ENCODE measurements at places on chromosomes 16 and 17.

- DNase-seq = no peak
Observed at GRCh38 chr16:22692916-22693637, 120.9 kb upstream of the HS3ST2 start.

DNA sequence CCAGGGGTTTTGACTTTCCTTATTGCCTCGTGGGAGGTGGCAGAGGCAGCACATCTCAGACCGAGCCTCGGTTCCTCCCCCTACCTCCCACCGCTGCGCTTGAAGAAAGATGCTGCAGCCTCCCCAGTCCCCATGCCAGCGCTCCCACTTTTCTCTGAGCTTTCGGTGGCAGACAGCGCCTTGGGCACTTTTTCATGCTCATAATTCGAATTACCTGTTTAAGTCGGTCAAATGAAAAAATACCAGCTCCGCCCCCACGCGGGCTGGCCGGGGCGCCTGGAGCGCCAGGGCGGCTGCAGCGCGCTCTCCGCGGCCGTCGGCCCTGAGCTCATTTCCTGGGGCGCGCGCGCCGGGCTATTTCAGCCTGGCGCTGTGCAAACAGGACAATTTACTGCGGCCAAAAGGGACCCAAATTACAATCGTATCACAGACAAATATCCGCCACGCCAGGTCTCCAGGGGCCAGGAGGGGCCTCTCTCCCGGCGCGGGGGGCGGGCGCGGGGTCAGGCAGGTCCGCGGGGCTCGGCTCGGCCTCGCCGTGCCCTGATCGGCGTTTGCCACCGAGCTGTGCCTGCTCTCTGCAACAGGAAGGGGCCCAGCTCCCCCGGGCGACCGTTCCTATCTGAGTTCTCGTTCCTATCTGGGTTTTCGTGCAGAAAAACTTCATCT, 45.0 kb downstream of the SOST start:
- DNase-seq = peak; percentile 21

- DNase-seq = no peak
Observed at GRCh38 chr16:59759296-59759695, 1025.2 kb upstream of the GOT2 start.

DNA sequence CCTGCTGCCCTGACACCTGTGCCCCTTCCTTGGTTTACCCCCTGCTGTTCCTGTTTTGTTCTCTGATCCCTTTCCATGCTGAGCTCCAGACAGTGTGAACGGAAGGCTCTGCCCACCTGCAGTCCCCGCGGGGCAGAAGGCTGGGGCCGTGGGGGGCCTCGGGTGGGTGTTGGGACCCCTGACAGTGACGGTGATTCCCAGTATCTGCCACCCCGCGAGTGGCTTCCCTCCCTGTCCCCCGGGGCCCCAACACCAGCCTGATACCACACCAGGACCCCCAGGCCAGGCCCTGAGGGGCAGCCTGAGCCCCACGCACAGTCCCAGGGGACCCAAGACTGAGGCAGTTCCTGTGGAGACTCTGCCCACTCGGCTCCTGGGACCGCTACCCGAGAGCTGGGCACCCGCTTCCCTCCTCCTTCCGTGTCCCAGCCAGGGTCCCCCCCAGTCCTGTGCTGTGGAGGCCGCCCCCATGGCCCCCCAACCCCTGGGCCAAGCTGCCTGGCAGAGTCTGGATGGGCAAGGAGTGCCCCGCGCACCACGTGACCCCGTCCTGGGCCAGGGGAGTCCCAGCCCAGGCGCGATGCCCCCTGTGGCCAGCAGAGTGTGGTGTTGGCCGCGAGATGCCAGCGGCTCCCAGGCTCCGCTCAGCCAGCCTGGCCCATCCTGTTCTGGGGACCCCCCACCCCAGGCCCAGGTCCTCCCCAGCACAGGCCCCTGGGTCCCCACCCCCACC, 10.0 kb upstream of the C1QTNF8 start:
- DNase-seq = peak; percentile 43

DNA sequence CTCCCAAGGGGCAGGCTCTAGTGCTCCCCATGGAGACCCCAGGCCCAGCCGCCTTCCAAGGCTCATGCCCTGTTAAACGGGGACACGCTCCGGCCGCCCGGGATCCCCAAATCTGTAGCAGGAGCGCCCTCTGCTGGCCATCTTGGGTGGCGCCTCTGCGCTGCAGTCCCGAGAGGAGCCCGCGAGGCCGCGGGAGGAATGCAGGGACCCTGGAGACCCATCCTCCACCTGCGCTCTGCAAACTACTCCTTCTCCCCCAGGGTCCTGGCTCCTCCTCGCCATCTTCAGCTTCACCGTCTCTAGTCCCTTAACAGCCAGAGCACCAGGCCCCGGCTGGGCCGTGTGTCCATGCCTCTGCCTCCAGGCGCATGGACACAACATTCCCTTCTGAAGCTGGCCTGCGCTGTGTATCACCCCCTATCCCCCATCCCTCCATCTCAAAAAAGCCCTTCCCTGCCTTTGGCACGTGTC, 23.6 kb upstream of the KRT17 start:
- peak; percentile 75 for DNase-seq

DNA sequence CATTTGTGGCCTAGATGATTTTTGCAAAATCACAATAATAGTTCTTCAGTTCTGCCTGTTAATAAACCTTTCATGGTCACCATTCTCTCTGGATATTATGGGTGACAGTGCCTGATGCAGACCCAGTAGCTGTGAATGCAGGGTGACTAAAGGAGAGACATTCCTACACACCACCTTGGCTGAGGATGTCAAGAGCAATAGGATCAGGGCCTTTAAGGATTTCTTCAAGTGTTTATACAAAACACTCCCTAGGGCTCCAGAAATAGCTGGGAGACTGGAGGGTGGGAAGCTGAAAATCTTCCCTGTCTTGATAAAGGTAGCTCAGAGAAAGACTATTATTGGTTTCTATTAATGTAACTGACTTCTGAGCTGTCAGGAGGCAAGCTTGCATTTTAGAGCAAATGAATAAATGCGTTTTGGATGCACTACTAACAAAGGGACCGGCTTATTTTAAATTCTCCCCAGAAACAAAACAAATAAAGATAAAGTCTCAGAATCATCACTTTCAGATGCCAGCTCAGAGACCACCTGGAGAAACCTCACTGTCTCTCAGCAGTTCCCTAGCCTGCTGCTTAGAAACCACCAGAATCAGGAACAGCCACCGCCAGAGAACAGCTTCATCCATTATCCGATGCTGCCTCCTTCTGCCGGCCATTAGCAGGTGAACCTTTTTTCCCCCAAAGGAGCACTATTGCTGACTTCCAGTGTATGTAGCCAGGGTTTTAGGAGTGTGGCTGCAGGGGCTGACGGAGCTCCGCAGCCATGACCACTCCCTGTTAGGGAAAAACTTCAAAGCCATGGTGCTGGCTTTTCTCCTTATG, 171.4 kb upstream of the DYNLRB2 start:
- peak; percentile 26 for DNase-seq

GRCh38 chr16:71889147-71889546, 5.2 kb upstream of the ZNF821 start:
- DNase-seq = no peak

DNA sequence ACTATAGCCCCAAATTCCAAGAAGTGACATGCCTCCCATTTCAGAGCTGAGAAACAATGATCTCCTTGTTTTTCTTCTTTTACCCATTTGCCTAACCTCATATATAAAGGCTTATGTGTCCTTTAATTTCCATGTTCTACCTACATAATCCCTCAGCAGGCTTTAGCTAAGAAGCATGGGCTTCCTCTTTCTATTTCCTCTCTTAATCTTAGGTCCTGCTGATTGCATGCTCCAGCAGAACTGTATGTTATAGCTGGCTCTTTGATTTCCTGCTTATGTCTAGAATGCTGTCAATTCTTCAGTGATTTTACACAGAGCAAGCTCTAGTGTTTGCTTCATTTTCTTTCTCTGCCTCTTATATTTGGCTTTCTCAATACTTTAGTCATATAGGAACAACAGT, 151.7 kb upstream of the COX10 start:
- no peak for DNase-seq

DNA sequence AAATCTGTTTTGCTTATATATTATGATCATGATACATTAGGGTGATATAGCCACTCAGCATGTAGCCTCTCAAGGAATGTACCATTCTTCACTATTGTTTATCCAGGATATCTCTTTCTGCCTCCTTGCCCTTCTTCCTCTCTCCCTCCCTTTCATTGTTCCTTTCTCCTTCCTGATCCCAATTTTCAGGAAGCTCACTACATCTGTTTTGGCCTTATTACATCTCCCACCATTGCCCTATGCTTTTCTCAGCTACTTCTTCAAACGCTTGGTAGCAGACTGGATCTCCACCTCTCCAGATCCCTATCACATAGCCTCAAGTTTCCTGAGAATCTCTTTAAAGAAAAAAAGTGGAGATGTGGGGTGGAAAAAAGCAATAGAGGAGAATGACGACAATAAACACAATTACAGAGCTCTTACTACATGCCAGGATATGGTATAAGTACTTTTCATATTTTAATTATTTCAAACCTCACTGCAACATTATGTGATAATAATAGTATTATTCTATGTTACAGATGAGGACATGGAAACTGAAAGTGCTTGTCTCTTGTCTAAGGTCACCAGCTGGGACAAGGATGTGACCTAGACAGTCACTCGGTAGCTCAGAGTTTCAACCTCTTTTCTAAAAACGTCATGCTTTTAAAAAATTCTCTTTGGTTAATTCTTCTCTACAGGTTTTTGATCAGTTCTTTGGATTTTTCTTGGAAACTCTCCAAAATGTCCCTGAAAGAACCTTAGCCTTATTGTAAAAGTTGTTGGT, 959.1 kb downstream of the CDH11 start:
- DNase-seq = no peak

- no peak for DNase-seq
Observed at GRCh38 chr17:1260086-1260769, 10.0 kb upstream of the BHLHA9 start.

DNA sequence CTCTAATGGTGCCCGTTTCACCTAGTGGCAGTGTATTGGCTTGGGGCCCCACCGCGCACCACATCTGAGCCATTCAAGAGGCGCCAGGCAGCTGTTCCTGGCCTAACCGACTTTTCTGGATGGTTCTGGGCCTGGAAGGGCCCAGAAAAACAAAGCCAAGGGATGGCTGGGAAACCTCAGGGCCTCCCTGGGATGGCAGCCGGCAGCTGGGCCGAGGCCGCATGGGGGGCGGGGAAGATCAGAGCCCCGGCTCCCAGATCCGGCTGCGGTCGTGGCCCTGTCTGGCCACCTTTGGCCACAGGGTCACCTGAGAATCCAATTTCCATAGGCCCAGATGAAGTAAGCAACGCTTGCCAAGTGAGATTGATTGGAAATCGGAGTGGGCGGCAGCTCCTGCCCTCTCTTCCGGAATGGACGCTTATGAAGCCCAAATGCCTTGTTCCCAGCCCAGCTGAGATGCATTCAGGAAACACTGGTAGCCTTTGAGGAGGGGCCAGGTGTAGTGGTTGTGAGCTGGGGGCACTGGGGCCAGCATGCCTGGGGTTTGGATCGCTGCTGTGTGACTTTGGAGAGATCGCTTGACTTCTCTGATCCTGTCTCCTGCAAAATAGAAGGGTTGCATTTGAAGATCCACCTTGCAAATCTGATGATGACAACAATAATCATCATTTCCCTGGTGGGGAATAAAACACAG, 163.8 kb upstream of the GSE1 start:
- no peak for DNase-seq

- no peak for DNase-seq
Observed at GRCh38 chr17:44844390-44844830, 3.3 kb upstream of the HIGD1B start.

DNA sequence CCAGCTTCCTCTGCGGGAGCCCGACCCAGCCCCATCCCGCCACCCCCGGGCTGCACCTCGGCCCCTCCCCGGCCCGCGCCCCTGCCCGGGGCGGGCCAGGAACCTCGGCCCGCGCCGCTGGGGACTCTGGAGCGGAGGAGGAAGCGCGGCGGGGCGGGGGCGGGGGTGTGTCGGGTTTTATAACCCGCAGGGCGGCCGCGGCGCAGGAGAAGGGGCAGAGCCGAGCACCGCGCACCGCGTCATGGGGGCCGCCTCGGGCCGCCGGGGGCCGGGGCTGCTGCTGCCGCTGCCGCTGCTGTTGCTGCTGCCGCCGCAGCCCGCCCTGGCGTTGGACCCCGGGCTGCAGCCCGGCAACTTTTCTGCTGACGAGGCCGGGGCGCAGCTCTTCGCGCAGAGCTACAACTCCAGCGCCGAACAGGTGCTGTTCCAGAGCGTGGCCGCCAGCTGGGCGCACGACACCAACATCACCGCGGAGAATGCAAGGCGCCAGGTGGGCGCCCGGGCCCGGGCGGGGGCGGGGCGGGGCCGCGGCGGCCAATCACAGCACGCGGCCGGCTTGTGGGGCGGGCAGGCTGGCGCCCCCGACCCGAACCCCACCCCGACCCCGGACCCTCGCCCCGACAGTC, at the start of gene ACE:
Gene ACE (plus strand): TSS at position 208 of the 626 bp plus-strand sequence. CDS start 34 bp downstream, at position 242.
- peak; percentile 57 for DNase-seq

DNA sequence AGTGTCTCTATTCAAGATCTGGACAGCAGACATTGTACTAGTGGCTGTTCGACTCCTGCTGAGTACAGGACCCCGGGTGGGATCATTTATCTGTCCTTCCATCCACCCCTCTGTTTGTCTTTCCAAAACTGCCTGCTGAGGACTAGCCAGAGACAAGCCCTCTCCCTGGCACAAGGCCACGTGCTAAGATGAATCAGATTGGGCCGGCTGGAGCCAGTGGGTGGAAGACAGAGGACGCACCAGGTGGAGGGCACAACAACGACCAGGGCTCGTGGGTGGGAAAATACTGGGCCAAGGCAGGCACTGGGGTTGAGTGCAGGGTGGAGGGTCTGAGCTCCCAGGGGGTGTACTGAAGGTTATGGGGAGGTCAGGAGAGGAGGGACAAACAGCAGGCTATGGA, 1.4 kb upstream of the CA7 start:
- no peak for DNase-seq

DNA sequence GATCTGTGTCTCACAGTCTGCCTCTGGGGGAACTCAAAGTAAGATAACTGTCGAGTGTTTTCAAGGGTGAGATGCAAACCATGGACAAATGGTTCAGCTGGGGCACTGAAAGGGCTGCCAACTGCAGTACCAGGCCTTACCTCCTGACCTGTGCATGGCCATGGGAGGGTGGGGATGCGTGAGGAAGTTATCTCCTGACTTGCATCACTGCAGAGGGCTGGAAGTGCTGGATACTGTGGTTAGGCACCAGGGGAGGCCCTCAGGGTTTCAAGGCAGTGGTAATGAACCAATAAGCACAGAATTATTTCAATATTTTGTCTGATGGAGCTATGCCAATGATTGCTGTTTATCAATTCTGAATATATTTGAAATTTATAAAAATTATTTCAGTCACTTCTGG, 159.2 kb downstream of the CYLD start:
- no peak for DNase-seq

DNA sequence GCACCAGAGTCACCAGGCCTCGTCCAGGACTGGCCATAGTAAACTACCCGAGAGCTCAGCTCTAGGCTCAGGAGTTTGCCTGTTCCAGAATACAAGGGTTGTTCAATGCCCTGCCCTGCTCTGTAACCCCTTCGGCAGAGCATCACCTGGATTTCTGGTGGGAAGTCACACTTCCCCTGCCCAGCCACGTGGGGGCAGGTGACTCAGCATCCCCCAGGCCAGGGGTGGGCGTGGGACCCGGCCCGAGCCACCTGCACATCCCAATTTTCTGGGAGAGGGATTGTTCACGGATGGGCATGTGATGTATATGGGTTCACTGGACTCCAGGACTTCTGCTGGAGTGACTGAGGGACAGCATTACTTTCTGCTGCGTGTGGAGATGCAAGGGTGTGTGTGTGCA, 25.8 kb downstream of the COX4I1 start:
- DNase-seq = no peak
